ENCODE measurements at places on chromosomes 12 and 14.

- no peak for DNase-seq
- H3K36me3 ChIP-seq = peaks cover 26% of the 10 kb centered on the region
- H3K4me1 ChIP-seq = peaks cover 5% of the 10 kb centered on the region
- no peak overlapping the region for H3K4me3 ChIP-seq
- no peak overlapping the region for H3K27ac ChIP-seq
Observed at GRCh38 chr14:50736932-50737419, 68.9 kb upstream of the SAV1 start.

DNA sequence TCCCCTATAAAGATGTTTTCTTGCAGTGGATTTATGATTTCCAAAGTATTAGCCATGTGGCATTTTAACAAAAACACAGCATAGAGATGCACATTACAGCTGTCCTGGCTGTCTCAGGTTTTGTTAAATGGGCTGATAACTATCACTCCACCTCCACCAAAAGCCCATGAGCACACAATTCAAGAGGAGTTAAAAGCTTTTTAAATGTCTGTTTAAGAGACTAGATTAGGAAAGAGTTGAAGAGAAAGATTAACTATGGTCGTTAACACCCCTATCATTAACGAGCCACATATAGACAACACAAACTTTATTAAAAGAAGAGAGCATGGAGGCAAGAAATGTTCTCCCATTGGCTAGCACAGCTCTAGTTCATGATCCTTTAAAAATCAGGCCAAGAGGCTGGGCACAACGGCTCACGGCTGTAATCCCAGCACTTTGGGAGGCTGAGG is 14.5 kb downstream of the CBX5 start:
- no peak overlapping the region for H3K27ac ChIP-seq
- no peak overlapping the region for H3K4me3 ChIP-seq
- peaks cover 12% of the 10 kb centered on the region for H3K4me1 ChIP-seq
- DNase-seq = no peak
- no peaks in the 10 kb centered on the region for H3K36me3 ChIP-seq
- H3K27me3 ChIP-seq = no peaks in the 10 kb centered on the region

- no peaks in the 10 kb centered on the region for H3K36me3 ChIP-seq
- H3K27ac ChIP-seq = no peak overlapping the region
- no peak for DNase-seq
- H3K27me3 ChIP-seq = no peaks in the 10 kb centered on the region
- no peaks in the 10 kb centered on the region for H3K4me1 ChIP-seq
Observed at GRCh38 chr14:100604709-100605108, 17.5 kb upstream of the BEGAIN start.

DNA sequence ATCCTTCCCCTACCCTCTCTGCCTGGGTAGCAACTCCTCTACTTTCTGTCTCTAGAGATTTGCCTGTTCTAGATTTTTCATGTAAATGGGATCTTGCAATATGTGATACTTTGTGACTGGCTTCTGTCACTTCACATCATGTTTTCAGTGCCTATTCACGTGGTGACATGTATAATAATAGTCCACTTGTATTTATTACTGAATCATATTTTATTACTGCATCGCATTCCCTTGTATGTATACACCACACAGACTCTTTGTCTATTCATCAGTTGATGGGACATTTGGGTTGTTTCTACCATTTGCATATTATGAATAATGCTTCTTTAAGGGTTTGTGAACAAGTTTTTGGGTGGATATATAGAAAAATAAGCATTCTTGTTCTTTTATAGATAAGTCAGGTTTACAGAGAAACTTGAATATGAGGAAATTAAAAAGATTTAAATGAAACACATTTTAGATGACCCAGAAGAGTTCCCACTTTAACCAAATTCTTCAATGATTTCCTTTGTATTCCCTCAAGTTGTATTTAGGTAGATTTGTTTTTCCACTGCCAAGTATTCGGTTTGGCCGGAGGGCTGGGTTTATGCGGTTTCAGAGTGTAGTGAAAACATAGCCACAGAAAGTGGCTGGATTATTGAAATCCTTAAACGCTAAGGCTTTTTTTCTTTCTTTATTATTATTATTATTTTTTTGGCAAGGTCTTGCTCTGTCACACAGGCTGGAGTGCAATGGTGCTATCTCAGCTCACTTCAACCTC is 178.7 kb upstream of the TMTC1 start:
- H3K27ac ChIP-seq = no peak overlapping the region
- H3K4me1 ChIP-seq = no peaks in the 10 kb centered on the region
- H3K4me3 ChIP-seq = no peak overlapping the region

DNA sequence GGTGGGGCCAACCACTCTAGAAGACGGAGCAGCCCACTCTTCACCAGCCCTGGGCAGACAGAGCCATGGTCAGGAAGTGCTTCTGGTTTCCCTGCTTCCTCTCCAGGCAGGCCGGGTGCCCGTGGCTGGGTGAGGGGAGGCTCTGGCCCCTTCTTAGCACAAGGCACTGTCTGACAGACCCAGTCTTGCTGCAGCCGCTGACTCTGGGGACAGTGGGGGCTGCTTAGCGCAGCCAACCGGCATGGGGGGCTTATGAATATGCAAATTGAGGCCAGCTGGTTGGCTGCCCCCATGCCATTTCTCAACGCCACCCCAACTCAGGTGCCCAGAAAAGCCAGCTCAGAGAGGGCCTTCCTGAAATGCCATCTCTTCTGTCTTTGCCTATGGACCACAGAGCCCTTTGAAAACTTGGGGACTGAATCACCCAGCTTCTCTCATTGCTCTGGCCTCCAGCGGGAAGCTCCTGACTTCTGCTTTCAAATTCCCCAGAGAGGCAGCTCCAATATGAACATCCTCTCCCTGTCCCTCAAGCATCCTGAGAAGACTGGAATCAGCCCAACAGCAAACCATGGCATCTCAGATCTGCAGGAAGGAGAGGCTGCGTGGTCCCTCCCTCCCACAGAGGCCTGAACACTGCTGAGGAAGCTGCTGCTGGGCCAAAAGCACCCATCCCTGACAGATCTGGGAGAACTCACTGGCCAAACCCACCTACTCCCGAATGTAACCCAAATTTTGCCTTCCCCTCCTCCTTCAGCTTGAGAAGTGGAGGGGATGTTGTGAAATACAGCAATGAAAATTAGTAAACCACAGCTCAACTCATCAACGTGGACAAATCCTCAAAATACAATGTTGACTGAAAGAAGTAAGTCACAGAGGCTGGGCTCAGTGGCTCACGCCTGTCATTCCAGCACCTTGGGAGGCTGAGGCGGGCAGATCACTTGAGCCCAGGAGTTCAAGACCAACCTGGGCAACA is at the start of gene PROX2:
Gene PROX2, minus strand, starts transcription at position 205 of the 973 bp plus-strand sequence. CDS start 12,311 bp downstream, outside the sequence.
- H3K36me3 ChIP-seq = no peaks in the 10 kb centered on the region
- H3K27me3 ChIP-seq = no peaks in the 10 kb centered on the region
- no peak within 1 kb of the TSS for H3K4me3 ChIP-seq
- H3K27ac ChIP-seq = no peak within 1 kb of the TSS

DNA sequence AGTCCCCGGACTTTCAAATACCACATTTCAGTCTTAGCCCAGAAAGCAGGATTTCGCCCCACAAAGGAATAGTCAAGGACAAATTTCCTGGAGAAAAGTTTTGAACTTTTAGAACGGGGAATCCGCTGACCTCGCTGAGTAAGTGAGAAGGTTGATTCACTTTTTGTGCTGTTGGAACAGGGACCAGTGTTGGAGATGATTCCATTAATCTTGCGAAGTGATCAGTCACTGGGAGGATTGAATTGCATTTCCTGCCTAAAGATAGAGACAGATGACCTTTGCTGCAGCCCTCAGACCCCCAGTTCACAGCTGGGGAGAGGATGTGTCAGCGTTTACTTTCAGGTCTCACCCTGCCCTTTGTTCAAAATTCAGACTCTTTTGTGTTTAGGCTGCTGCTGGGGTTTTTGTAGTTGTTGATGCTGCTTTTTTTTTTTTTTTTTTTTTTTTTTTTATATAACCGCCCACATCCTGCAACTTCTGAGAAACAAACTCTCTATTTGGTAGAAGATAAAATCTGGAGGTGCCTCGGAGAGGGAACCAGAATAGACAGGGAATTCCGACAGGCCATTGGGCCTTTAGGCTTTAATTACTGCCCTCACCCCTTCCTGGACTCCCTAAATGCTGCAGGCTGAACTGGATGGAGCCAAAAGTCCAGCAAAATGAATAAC is 9.8 kb upstream of the KDM2B start:
- peak overlapping the region; percentile 42 for H3K4me3 ChIP-seq
- no peak for DNase-seq
- peak overlapping the region; percentile 84 for H3K27ac ChIP-seq
- no peaks in the 10 kb centered on the region for H3K27me3 ChIP-seq

DNA sequence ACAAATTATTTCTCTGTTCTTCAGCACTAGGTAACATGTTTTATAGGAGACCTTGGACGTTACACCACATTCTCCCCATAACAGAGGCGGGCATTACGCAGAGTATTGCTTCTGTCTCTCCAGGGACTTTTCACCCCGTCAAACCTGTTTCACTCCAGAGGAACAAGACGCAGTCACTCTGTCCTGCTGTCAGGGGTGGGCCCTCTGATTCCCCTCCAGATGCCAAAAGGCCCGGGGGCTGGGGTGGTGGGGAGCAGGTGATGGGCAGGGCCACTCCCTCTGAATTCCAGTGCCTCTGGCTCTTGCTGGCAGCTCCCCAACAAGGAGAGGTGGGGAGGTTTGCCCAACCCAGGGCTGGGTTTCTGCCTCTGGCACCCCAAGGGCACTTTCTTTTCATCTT is 71.9 kb downstream of the NTF3 start:
- no peaks in the 10 kb centered on the region for H3K4me1 ChIP-seq
- DNase-seq = no peak
- no peaks in the 10 kb centered on the region for H3K27me3 ChIP-seq
- no peak overlapping the region for H3K4me3 ChIP-seq

DNA sequence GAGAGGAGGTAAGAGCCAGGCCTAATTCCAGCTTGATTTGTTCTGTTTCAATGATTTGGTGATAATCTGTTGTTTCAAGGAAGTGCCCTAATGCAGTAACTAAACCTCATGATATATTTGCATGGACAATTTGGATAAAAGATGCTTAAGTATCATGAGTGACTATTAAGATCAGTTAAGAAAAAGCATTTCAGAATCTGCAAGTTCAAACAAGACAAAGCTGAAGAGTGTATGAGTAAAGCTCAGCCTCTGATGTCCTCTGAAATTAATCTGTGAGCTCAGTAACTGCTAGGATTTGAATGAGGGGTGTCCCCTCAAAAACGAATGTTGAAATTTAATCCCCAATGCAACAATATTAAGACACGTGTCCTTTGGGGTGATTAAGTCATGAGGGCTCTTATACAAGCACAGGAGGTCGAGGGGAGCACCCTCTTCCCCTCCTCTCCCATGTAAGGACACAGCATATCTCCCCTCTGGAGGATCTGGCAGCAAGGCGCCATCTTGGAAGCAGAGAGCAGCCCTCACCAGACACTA is 949.2 kb downstream of the GALC start:
- no peak overlapping the region for H3K27ac ChIP-seq
- no peaks in the 10 kb centered on the region for H3K36me3 ChIP-seq
- no peaks in the 10 kb centered on the region for H3K27me3 ChIP-seq
- no peaks in the 10 kb centered on the region for H3K4me1 ChIP-seq
- DNase-seq = no peak

DNA sequence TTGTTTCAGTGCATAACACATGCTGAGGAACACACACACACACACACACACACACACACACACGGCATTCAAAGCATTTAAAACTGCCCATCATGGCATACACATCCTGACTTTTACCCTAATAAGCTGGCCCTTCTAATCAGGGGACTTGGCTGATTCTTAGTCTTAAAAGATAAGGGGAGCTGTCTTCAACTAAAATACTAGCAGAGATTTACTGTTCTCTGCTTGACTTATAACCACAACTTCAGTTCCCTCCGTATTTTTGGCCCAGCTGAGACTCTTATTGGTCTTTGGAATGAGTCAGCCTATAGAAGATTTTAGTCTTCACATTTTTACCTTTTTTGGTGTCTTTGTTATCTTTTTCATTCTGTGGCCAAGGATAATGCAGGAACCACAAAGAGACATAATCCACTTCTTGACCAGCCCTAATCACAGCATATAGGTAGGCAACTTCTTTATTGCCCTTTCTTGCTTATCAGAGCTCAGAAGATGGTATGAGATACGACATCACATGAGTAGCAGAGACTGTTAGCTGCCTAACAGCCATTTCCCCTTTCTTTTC is 25.1 kb upstream of the SLC8A3 start:
- H3K27me3 ChIP-seq = no peaks in the 10 kb centered on the region
- H3K4me3 ChIP-seq = no peak overlapping the region
- no peak overlapping the region for H3K27ac ChIP-seq
- no peaks in the 10 kb centered on the region for H3K4me1 ChIP-seq

GRCh38 chr12:16766736-16767135 is 160.8 kb upstream of the LMO3 start:
- H3K4me1 ChIP-seq = no peaks in the 10 kb centered on the region
- H3K36me3 ChIP-seq = no peaks in the 10 kb centered on the region
- no peak overlapping the region for H3K27ac ChIP-seq
- no peak overlapping the region for H3K4me3 ChIP-seq
- no peaks in the 10 kb centered on the region for H3K27me3 ChIP-seq
- no peak for DNase-seq

- H3K36me3 ChIP-seq = no peaks in the 10 kb centered on the region
- H3K27ac ChIP-seq = peak overlapping the region; percentile 71
- H3K4me3 ChIP-seq = no peak overlapping the region
- H3K27me3 ChIP-seq = no peaks in the 10 kb centered on the region
Observed at GRCh38 chr14:22178333-22178839, 410.6 kb downstream of the DAD1 start.

DNA sequence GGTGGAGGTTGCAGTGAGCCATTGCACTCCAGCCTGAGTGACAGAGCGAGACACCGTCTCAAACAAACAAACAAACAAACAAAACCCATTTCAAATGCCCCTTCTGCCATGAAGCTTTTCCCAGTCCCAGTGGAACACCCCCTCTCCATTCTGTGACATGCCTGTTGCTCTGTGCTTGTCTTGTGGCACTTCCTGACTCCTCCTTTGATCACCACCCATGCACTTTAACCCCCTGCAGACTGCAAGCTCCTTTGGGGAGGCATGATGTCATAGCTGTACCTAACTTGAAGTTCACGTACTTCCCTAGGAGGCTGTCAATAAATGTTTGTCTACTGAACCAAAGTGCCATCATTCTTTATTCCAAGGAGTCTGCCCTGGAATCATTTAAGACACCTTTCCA is 64.7 kb downstream of the TMCC3 start:
- no peak overlapping the region for H3K27ac ChIP-seq
- DNase-seq = no peak
- no peaks in the 10 kb centered on the region for H3K27me3 ChIP-seq
- H3K4me3 ChIP-seq = no peak overlapping the region
- no peaks in the 10 kb centered on the region for H3K36me3 ChIP-seq
- peaks cover 42% of the 10 kb centered on the region for H3K4me1 ChIP-seq

DNA sequence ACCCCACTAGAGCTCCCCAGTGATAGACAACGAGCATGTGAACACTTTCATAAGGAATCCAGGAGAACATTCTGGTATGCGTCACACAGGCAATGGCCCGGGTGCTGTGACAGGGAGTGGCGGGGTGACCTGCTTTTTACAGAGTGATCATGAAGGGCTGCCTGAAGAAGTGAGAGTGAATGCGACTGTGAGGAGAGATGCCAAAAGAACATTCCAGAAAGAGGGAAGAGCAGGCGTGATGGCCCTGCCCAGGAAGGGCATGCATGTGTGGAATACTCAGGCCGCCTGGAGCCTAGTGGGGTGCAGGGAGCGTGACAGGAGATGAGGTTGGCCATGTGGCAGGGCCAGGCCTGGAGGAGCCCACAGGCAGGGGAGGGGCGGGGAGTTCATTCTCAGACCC is 53.8 kb downstream of the FZD10 start:
- no peak overlapping the region for H3K27ac ChIP-seq
- no peaks in the 10 kb centered on the region for H3K27me3 ChIP-seq
